CD4-positive, CD25-positive, alpha-beta regulatory T cell (primary cell): ENCODE measurements at places on chromosomes 2 and 18. TPM values are rescaled to one million over a fixed set of nuclear protein-coding genes. Genes with fewer than 3 reads are reported as not detected.
A peak's percentile ranks its signal among the peaks of the same experiment; 100 is the strongest.

DNA sequence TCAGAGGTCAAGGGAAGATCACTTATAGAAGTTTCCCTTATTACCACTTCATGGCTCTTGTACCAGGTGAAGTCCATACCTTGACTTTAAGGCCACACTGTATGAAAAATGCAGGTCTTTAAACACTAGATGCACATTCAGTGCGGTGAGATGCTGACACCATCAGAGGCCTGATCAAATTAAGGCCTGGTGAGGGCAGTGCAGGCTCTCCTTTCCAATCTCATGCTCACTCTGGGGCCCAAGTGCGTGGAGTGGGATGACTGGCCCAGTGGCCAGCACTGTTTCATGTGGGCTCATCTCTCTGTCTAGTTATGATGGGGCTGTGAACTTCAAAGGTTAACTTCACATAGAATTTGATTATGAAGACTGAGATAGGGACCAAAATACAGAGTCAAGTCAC, 281.1 kb downstream of the SLC4A3 start:
- no peak for DNase-seq
- H3K36me3 ChIP-seq: no peaks in the 10 kb centered on the region
- no peak overlapping the region for H3K4me3 ChIP-seq
- no peak overlapping the region for H3K27ac ChIP-seq

DNA sequence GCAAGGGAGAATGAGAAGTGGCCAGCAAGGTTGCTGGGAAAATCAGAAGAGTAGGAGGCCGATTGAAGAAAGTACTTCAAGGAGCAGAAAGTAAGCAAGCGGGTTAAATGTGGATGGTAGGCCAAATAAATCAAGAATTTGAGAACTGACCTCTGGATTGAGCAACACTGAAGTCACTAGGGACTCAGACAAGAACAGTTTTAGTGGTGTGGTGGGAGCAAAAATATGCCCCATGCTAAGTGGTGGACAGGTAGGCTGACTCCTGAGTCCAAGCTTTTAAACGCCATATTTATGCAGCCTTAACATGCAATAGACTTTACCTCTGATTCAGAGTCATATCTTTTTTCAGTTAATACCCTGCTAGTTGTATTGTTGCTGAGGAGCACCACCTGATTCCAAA, 4.5 kb downstream of the TRABD2A start:
- peak overlapping the region; percentile 37 for H3K27ac ChIP-seq
- DNase-seq: no peak
- H3K27me3 ChIP-seq: no peaks in the 10 kb centered on the region
- H3K4me1 ChIP-seq: peaks cover 48% of the 10 kb centered on the region
- peaks cover 4% of the 10 kb centered on the region for H3K36me3 ChIP-seq

DNA sequence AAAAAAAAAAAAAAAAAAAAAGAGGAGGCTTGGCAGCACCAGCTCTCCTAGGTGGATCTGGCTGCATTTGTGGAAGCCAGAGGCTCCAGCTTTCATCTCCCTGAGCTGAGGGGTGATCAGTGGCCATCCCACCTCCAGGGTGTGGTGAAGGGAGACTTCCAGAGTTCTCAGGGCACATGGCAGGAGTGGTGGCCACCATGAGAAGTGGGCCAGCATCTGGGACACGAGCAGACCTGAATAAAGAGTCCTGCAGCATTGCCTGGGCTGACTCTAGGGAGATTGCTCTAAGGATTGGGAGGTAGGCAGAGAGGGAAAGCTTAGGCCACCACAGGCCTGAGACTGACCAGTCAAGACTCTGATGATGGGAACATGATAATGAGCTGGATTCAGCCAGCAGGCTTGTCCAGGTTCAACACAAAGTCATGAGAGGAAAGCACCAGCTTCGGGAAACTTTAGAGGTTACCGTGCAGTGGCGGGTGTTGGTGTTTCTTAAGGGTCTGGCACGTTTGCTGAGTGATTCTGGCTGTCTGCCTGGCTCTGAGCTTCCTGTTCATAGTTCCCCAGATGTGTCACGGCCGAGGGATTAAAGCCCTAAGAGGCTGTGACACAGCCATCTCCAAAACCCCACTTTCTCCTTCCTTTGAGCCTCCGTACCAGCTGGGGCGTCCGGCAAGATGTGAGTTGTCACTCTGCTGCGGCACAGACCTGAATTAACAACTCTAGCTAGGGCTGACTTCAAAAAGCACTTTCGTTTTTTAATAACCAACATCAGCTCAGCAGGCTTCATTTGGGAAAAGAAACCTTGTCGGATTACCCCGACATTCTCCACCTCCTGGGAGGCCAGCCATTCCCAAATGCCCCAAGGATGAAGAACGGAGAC, 38.3 kb upstream of the IL1R1 start:
- peak overlapping the region; percentile 24 for H3K27ac ChIP-seq
- no peaks in the 10 kb centered on the region for H3K4me1 ChIP-seq
- no peaks in the 10 kb centered on the region for H3K27me3 ChIP-seq
- peak overlapping the region; percentile 85 for H3K4me3 ChIP-seq

DNA sequence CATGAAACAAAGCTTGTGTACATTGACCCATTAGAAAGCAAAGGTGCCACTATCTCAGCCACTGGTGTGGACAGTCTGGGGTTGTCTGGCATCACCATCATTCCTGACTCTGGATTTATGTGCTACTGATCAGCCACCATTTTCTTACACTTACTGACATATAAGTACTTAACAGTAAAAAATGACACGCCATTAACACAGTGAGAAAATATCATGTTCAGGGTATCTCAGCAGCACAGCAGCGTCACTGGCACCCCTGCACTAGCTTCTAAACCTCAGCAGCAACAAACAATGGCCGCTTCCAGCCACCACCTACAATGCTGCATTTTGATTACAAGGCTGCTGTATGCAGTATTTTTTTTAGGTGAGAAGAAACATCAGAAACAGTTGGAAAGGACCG, 253.4 kb upstream of the HDAC4 start:
- H3K4me3 ChIP-seq: no peak overlapping the region
- no peak for DNase-seq
- H3K4me1 ChIP-seq: no peaks in the 10 kb centered on the region
- H3K36me3 ChIP-seq: no peaks in the 10 kb centered on the region
- H3K27ac ChIP-seq: no peak overlapping the region

- DNase-seq: no peak
- no peaks in the 10 kb centered on the region for H3K4me1 ChIP-seq
- no peaks in the 10 kb centered on the region for H3K36me3 ChIP-seq
- no peak overlapping the region for H3K27ac ChIP-seq
Observed at GRCh38 chr2:39416140-39416539, 20.9 kb downstream of the MAP4K3 start.

- DNase-seq: no peak
- H3K4me3 ChIP-seq: no peak overlapping the region
- H3K36me3 ChIP-seq: no peaks in the 10 kb centered on the region
- H3K27me3 ChIP-seq: no peaks in the 10 kb centered on the region
Observed at GRCh38 chr18:63879709-63880108, 7.8 kb upstream of the SERPINB2 start.

AQP4 gene
- polyA plus RNA-seq: not detected

FNDC4 gene
- polyA plus RNA-seq: not detected
